ENCODE measurements at places on chromosomes 7 and 10. TPM values are rescaled to one million over a fixed set of nuclear protein-coding genes. Genes with fewer than 3 reads are reported as not detected.
A peak's percentile ranks its signal among the peaks of the same experiment; 100 is the strongest.

SPDYE2B gene
- total RNA-seq, result not detected

GRM3 gene
- total RNA-seq, result not detected

ADCYAP1R1 gene
- total RNA-seq, result not detected

GPR146 gene
- 10.1 TPM for total RNA-seq

GRCh38 chr7:126533715-126534114, 719.0 kb downstream of the GRM8 start:
- DNase-seq, result no peak

DNA sequence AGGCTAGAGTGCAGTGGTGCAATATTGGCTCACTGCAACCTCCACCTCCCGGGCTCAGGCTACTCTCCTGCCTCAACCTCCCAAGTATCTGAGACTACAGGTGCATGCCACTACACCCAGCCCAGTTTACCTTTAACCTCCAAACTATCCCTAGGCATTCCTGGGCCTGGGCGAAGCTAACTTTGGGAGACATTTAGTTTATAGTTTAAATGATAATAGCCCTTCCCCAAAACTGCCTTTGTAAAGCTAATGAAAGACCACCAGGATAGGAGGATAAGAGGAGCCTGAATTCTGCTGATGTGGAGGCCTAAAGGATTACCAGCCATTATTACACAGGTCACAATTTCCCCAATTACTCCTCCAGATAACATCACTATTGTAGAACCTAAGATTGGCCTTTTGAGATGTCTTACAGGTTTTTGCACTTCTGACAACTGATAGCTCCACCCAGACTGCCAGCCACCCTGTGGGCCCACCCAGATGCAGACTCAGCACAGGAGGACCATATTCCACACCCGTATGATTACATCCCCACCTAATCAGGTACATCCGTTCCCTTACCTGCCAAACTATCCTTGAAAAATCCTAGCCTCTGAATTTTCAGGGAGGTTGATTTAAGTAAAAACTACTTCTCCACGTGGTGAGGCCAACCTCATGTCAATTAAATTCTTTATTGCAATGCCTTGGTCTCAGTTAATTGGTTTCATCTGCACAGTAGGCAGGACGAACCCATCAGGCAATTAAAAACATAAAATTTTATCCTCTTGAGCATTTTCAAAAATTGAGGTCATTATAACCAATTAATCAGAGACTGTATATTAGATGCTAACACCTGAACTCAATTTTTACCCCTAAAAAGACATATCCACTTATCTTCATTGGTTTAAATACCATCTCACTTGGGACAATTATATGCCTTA, 62.3 kb upstream of the TMEM254 start:
- DNase-seq, result no peak

- DNase-seq, result no peak
Observed at GRCh38 chr7:82312646-82313045, 130.9 kb downstream of the CACNA2D1 start.

DNA sequence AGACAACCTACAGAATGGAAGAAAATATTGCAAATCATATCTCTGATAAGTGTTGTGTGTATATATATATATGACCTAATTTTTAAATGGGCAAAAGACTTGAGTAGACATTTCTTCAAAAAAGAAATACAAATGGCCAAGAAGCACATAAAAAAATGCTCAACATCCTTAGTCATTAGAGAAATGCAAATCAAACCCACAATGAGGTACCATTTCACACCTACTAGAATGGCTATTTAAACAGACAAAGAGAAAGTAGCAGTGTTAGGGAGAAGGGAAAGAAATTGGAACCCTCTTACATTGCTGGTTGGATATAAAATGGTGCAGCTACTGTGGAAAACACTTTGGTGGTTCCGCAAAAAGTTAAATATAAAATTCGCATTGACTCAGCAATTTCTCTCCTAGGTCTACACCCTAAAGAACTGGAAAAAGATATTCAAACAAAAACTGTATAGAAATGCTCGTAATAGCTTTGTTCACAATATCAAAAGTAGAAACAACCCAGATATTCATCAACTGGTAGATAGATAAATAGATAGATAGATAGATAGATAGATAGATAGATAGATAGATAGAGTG, 16.3 kb downstream of the ACSL5 start:
- no peak for DNase-seq

DNA sequence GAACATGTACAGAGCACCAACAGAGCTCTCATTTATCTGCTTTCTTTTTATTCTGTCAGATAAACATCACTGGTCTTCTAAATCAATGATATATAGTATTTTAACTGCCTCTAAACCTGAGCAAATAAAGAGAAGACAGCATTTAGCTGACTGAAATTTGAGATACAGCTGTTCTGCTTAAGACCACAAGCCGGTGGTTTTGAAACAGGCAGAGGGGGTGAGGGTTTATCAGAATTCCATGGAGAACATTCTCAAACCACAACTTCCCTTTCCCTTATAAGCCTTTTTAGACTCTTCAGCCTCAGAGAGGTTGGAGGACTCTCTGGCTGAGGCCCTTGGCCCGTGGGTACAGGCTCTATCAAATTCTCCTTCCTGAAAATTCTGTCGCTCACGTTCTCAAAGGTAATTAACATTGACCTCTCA, 87.4 kb upstream of the RSU1 start:
- DNase-seq, result no peak

DNA sequence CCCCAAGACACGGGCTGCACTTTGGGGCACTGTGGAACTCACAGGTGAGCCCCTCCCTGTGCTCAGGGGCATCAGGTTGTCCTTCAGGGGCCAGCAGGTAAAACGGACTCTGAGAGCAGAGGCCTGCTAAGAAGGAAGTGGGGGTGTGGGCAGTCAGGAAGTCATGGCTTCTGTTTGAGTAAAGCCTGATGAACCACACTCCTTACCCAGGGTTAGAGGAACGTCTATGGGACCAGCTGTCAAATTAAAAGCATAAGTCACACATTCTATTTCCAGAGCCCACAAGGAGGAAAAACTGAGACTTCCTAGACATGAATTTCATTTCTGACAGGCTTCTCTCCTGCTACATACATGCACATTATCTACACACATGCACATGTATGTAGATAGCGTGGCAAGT, 616.4 kb downstream of the SDK1 start:
- no peak for DNase-seq

DNA sequence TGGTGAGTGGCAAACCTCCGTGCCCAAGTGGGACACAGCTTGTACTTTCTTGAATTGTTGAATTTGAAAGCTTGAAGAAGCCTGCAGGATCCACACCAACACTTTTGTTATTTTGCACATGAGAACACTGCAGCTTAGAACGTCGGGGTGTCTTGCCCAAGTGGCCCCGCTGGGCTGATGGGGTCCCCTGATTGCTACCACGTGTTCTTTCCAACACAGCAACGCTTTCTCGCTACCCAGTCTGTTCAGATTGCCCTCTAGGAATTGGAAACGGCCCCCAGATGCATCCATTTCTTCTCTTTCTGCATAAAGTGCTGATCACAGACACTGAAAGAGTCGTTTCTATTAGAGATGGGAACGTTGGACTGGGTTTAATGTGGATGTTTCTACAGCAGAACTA, 268.5 kb downstream of the ADARB2 start:
- no peak for DNase-seq

DNA sequence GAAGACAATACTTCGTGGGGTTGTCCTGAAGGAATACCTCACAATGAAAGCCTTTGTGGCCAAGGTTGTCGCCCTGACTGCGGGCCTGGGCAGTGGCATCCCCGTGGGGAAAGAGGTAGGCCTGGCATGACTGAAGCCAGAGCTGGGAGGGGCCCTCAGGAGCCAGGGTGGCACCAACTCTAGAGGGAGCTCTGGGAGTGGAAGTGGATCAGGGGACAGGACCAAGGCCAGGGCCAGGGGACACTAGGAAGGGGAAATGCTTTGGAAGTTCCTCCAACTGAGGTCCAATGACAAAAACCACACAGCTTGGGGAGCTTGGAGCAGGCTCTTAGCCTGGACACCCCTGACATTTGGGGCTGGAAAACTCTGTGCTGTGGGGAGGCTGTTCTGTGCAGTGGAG, 5.8 kb downstream of the CLCN1 start:
- no peak for DNase-seq

- no peak for DNase-seq
Observed at GRCh38 chr7:134619627-134620331, 26.9 kb upstream of the BPGM start.

GRCh38 chr10:83691791-83692596, 447.3 kb upstream of the GHITM start:
- no peak for DNase-seq

DNA sequence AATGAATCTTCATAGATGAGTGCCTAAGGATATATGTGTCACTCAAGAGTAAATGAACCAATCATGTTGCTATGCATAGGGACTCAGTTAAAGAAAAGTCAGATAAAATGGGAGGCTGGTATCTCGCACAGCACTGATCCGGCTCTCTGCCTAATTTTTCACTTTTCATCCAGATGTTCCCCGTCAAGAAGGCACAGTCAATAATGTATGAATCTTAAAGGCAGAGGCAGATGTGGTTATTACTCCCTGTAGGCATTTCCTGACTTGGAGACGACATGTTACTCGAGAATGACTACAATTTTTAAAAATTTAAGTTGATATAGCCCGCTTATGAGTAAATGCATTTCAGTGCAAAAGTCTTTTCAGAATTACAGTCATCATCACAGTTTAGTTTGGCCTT, 113.6 kb downstream of the TBXAS1 start:
- no peak for DNase-seq

DNA sequence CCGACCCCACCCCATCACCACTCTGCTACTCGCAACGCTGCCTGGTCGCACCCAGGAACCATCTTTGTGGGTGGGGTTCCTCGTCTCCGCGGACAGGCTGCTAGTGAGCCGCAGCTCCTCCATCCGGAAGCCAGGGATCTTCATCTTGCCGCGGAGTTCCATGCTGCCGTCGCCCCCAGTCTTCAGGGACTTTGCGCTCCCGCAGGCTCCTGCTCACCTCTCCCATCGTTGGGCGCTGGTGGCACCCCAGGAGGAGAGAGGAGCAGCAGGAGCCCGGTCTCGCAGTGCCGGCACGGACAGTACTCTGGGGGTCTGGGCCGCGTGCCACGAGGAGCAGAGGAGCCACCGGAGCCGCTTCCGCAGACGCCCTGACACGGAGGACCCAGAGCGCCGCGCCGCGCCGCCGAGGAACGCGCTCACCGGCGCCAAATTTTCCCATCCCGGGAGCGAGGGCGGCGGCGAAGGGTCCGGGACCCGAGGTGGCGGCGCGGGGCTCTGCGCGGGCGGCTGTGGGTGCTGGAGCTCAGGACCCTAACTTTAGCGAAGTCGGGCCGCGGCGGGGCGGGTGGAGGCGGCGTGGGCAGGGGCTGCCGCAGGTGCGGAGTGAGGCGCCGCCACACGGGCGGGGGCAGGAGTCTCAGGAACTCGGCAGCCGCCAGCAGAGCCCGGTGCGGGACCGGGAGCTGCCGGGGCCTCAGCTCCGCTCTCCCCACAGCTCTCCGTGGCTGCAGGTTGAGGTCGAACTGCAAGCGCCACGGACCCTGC, 750.1 kb upstream of the SORCS1 start:
- no peak for DNase-seq

- no peak for DNase-seq
Observed at GRCh38 chr10:96380821-96381220, 22.0 kb upstream of the OPALIN start.

- DNase-seq, result no peak
Observed at GRCh38 chr7:139571190-139571589, 47.7 kb downstream of the CLEC2L start.

DNA sequence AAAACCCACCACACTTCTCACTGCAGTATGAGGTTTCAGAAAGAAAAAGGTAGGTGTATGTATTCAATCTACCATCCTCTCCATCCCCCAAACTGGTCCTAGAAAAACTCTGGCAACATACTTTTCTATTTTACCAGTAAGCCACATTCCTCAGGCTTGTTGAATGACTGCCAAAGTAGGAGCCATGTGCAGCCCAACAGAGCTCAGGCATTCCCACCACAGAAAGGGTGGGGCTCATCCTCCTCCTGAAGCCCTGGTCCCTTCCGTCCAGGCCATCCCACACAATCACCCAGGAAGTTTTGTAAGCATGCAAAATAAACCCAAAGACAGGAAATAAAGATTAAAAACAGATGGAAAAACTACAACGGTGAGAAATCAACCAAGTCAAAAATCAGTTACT, 57.2 kb downstream of the MAD1L1 start:
- DNase-seq, result no peak

GRCh38 chr7:25187932-25188331, 40.4 kb downstream of the NPVF start:
- DNase-seq, result no peak

DNA sequence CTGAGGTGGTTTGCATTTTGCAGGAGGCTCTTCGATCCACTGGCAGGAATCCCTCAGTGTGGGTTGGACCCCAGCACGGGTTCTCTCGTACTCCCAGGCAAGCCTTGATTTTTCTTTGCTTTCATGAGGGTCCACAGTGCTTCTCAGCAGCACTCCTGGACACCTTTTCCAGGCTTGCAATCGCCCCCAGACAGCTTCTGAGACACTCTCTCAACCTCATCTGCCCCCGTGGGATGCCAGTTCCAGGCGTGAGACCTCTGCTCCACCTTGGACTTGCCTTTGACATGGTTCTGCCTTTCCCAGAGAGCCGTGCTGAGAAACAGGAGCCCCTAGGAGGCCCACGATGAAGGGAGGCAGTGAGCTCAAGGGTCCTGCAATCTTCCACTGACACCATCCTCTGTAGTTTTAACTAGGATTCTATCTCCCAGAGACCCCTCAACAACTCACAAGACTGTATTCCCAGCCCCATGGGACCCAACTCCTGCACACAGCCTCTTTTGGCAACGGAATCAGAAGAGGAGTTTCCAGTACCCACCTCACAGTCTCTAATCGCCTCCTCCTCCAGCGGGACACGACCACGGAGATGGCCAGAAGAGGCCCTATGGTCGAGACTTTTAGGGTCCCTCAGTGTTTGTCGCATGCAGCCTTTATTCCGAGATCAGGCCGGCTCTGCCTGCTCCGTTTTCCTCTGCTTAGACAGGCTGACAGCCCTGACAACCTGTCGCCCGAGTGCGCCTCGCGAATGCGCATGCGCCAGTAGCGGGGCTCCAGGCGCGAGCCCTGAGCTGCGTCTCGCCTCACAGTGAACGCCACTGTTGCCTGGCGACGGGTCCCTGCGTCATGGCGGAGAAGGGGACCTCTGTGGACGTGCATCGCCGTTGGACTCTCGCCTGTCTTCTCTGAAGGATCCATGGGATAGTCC, 26.0 kb upstream of the ZNF273 start:
- DNase-seq, result peak; percentile 70

GRCh38 chr10:26554246-26554645, 116.1 kb downstream of the APBB1IP start:
- no peak for DNase-seq

GRCh38 chr10:11260170-11260569, 242.5 kb downstream of the CELF2 start:
- no peak for DNase-seq
